ENCODE measurements at places on chromosomes 16 and 17.

DNA sequence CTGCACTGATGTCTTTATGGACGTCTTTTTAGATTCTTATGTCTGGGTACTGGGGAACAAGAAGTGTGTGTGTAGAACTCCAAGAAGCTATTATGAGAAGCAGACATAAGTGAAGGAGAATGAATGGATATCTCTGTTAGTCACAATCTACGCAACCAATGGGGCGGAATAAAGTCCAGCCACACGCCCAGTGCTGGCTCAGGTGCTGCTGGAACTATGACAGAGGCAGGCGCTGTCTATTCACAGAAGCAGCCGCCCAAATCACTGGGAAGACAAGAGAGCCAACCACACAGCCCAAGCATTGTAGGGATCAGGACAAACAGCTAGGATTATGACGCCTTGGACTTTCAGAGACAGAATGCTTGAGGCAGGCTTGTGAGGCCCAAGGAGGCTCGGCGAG, 43.9 kb upstream of the ICAM2 start:
- no peak for DNase-seq

GRCh38 chr17:6811510-6811909, 20.0 kb downstream of the TEKT1 start:
- DNase-seq: no peak

- no peak for DNase-seq
Measured at GRCh38 chr17:68585643-68586042, 15.5 kb downstream of the FAM20A start.

- no peak for DNase-seq
Measured at GRCh38 chr17:44501866-44502375, 1.3 kb downstream of the GPATCH8 start.

DNA sequence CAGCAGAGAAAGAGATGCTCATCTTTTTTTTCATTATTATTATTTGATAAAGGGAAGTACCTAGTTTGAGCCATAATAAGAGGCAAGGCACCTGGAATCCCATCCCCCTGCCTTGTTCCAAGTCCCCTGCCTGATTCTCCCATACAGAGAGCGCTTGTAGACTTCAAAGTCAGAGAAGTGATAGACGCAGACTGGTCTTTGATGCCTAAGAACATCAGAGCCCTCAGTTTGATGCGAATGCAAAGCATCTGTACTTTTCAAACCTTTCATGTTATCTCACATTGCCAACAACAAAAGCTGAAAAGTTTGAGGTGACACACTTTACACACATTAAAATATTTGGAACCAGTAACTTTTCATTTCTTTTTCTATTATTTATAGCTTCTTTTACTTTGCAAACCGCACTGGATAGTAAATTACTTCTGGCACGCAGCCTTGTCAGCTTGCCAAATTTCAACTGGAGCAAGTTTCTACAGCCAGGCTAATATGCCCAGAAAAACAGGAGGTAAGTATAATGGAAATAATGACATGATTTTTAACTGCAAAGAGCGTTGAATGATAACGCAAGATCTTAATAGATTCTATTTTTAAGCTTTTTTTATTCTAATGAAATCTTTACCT, 5.9 kb upstream of the UTP6 start:
- peak; percentile 2 for DNase-seq

DNA sequence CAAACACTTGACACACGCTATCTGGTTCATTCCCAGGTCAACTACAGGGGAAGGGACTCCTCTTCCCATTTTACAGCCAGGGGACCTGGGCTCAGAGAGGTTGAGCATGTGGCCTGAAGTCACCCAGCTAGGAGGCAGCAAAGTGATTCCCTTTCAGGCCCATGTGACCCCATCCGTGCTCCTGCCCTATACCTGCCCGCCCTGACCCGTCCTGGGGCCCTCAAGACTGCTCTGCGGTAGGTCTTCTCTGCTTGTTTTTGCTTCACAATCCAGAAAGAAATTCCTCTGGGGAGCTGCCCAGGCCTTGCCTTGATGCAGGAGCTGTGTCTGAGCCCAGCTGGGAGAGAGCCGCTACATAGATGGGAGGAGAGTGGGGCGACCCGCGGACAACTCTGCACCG, 161.4 kb downstream of the SDK2 start:
- no peak for DNase-seq

GRCh38 chr16:10684511-10685151, 10.1 kb downstream of the TEKT5 start:
- no peak for DNase-seq

DNA sequence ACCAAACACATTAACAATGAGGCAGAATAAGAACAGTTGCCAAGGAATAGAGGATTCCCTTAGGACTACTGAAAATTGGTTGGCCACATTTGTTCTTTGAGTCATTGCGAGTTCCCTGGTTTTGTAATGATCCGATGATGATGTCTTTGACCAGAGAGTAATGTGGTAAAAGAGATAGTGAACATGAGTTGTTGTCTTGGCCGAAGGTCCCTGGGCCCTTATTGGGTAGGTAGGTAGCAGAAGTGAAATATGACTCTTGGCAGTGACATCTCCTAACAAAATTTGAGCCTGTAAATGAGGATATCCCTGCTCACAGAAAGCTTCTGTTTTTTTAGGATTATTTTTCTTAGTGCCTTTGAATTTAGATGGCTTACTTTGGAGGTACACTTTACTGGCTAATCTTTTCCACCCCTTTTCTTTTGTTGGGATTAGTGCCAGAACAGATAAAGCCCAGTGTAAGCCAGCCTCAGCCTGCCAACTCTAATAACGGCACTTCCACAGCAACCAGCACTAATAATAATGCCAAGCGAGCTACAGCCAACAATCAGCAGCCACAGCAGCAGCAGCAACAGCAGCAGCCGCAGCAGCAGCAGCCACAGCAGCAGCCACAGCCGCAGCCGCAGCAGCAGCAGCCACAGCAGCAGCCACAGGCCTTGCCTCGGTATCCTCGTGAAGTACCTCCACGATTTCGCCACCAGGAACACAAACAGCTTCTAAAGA, 47.2 kb downstream of the TNRC6A start:
- DNase-seq: no peak

- DNase-seq: no peak
Measured at GRCh38 chr17:2191785-2192184, 111.8 kb downstream of the SMG6 start.

DNA sequence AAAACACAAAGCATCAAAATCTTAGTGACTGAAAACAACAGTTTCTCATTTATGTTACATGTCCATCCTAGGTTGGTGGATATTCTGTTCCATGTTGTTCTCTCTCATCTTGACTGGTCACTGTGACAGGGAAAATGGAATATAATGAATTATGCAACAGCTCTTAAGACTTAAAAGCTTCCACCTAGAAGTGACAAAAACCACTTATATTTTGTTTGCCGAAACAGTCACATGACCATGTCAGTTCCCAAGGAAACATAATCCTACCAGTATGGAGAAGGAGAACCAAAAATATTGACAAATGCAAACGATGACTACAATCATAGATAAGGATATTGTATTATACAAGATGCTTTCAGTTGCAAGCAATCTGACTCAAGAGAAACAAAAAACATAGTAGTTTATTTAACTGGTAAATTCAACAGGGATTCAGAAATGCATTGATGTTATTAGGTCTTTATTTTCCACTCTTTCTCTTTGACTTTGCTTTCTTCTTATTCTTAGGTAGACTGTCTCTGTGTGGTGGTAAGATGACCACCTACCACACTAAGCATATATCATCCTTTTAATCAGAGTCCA, 103.8 kb downstream of the SSH2 start:
- DNase-seq: no peak

- DNase-seq: no peak
Measured at GRCh38 chr16:48129926-48130325, 25.9 kb downstream of the ABCC12 start.

- DNase-seq: no peak
Measured at GRCh38 chr16:86970279-86970678, 346.9 kb downstream of the C16orf95 start.

- DNase-seq: no peak
Measured at GRCh38 chr17:61797283-61797682, 66.0 kb downstream of the BRIP1 start.

DNA sequence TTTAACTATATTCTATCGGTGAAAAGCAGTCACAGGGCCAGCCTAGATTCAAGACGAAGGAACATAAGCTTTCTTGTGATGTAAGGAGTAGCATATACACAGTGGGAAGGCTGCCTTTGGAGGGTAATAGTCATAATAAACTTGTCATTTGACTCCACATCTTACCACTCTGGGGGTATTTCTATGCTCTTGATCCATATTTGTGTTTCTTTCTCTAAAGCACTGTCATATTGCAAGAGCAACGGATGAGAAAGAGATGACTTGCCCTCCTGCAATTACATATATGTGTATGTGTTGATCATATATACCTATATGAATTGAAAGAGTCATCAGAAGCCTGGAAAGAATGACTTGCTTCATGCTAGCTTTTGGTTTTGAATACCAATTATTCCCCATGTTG, 225.4 kb upstream of the HS3ST3A1 start:
- DNase-seq: no peak

GRCh38 chr17:13292291-13292690, 274.5 kb upstream of the ELAC2 start:
- no peak for DNase-seq

GRCh38 chr16:53142823-53143568, 88.2 kb downstream of the CHD9 start:
- no peak for DNase-seq

GRCh38 chr16:48373258-48374029, 11.8 kb downstream of the SIAH1 start:
- no peak for DNase-seq

GRCh38 chr17:50919321-50920040, 53.3 kb upstream of the TOB1 start:
- peak; percentile 86 for DNase-seq

DNA sequence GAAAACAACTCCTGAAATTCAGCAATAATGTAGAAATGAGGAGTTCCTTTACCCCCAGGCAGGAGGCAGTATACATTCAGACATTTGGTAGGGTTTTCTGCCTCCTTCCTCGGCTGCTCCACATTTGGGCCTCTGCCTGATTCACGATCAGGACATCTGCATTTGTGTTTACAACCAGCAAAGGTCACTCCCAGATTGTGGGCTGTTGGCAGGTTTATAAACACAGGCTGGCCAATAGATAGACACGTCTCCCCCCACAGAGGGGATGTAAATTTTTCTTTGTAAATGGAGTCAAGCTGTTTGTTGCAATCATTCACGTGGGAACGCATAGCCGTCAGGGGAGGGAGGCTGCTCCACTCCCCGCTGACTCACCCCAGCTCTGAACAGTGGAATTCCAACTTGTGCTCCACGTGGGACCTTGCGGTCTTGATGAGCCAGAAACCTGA, 252.1 kb upstream of the N4BP1 start:
- DNase-seq: no peak

- no peak for DNase-seq
Measured at GRCh38 chr16:2233872-2234812, 2.1 kb upstream of the DNASE1L2 start.

GRCh38 chr17:29180788-29181160, 576 bp upstream of the MYO18A start:
- no peak for DNase-seq

DNA sequence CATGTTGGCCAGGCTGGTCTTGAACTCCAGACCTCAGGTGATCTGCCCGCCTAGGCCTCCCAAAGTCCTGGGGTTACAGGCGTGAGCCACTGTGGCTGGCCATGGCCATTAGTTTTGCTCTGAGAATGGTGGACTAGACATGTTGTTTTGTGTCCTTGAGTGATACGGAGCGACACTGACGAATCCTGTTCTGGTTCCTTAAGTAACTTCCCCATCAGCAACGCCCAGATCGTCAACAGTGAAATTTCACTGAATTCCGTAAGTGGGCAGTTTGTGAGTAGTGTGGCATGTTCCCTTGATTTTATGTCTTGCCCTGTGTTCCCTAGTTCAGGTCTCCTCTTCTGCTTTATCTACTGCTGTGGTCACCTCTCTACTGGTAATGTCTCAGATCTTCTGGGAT, 67.4 kb downstream of the SNX29 start:
- no peak for DNase-seq

DNA sequence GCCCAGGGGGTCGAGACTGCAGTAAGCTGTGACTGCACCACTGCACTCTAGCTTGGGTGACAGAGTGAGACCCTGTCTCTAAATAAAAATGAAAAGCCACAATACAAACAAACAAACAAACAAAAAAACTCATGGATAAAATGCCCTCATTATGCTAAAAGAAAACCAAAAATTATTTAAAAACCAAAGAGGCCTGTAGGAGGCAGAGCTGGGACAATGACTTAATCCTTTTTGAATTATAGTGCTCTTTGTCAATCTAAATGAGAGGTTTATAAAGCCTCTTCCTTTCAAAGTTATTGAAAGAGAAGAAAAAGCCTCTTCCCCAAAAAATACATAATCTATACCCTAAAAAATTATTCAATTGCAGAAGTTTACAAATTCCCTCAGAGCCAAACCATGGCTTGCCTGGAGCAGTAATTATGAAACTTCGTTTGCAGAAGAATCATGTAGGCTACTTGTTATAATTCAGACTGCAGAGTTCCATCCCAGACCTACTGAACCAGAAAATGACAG, 18.5 kb downstream of the CRLF3 start:
- DNase-seq: no peak

- no peak for DNase-seq
Measured at GRCh38 chr17:59893676-59894100, 767 bp downstream of the RPS6KB1 start.

- DNase-seq: no peak
Measured at GRCh38 chr17:57666201-57666870, 78.8 kb downstream of the CCDC182 start.

DNA sequence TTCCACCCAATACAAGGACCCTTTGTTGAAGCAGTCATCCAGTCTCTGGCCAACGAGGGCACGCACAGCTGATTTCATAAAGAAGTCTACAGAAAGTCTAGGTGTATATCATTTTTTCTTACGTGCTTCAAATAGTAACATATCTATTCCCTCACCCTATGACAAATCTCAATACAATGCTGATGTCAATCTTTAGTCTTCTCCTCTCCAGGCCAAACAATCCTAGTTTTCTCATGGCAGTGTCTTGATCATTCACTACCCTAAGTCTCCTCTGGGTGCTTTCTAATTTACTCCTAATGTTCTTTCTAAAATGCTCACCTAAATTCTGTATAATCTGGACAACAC, 92.6 kb downstream of the CACNG1 start:
- no peak for DNase-seq

DNA sequence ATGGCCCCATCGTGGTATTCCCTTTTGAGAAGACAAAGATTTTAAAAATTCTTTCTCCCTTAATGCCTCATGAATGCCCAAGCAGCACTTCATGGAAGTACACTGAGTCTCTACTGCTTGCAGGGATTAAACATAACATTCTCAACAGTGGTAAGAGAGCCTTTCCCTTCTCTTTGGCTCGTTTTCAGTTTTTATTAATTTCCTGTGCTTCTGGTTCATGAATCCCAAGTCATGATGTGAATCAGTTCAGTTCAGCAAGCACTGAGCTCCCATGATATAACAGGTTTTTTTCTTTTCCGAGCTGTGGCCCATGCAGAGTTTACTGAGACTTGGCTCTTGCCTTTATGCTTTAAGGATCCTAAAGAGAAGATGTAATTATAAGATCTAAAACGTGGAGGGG, 175.3 kb downstream of the WWOX start:
- no peak for DNase-seq

DNA sequence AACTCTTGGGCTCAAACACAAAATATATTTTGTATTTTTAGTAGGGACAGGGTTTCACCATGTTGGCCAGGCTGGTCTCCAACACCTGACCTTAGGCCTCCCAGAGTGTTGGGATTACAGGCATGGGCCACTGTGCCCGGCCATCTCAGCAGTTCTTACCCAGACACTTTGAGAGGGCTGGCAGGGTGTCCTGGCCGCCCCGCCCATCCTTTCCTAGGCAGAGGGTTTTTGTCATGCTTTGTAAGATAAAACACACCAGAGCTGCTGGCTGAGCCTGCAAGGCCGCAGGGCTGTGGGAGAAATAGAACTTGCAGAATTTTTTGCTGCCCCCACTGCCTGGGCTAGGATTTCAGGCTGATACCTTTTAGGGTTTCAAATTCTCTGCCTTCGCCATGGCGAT, 8.7 kb downstream of the PPL start:
- no peak for DNase-seq

All from naive thymus-derived CD4-positive, alpha-beta T cell (primary cell).